Stimulated activated CD4-positive, alpha-beta T cell treated with anti-CD3 and anti-CD28 coated beads, Interleukin-12 subunit alpha, Interleukin-12 subunit beta, amount 100 ng/mL, for 24 hours (primary cell): ENCODE measurements at places on chromosomes 2 and 18.

- DNase-seq: no peak
These were observed 129.8 kb downstream of the HNMT start for GRCh38 chr2:138094031-138094430.

DNA sequence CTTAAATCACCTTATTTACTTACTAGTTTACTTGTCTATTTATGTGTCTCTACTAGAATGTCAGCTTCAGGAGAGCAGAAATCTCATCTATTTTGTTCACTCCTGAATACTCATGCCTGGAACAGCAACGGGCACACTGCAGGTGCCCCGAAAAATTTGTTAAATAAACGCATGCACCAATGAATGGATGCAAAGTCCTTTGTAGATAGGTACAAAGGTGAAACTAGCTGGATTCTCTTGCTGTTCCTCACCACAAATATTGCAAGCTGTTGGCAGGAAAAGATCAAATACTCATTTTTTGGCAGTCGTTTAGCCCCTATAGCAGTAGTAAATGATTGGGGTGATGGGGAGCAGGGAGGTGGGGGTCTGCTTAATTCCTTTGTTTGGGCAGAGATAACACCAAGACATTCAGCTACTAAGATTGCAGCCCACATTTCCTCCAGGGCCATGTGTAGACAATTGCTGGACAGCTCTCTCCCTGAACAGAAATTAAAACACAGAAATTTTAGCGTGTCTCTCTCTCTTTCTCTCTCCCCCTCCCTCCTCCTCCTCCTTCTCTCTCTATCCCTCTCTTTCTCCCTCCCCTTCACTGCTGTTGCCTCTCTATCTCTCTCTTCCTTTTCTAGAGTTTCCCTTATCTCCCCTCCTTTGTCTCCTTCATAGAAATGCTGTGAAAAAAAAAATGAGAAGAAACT, 5.4 kb downstream of the MARCHF4 start:
- DNase-seq: no peak

- no peak for DNase-seq
These were observed 35.2 kb downstream of the ST3GAL5 start for GRCh38 chr2:85853499-85854165.

DNA sequence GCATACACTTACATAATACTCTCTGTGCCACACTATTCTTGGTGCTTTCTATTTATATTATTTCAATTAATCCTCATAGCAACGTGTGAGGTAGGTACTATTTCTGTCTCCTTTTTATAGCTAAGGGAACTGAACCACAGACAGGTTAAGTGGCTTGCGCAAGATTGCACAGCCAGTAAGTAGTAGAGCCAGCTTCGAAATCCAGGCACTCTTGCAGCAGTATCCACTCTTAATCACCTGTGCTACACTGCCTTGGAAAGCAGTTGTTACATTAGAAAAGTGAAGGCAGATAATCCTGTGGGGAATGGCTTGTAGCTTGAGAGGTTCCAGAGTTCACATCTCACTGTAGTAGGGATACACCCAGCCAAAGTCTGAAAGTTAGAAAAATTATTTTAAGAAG, 198.3 kb downstream of the LDLRAD4 start:
- DNase-seq: no peak

DNA sequence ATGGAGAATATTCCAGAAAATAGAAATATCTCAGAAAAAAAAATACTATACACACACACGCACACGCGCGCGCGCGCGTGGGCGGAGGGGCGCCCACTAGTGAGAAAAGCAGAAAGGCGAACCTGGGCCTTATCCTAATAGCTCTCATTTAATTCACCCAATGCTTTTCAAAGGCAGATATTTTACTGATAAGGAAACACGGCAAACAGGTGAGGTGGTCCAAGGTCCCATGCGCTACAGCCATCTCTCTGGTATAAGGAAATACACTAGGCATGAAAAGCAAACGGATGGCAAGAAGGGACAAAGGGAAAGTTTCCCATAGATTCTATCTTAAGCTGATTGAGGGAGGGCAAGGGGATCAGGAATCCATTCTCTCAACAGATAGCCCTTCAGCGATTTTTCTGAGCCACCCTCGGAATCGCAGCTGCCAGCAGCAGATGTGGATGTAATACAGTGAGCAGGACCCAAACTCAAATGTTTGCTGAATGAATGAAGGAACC, 136.7 kb downstream of the TMEM247 start:
- no peak for DNase-seq

DNA sequence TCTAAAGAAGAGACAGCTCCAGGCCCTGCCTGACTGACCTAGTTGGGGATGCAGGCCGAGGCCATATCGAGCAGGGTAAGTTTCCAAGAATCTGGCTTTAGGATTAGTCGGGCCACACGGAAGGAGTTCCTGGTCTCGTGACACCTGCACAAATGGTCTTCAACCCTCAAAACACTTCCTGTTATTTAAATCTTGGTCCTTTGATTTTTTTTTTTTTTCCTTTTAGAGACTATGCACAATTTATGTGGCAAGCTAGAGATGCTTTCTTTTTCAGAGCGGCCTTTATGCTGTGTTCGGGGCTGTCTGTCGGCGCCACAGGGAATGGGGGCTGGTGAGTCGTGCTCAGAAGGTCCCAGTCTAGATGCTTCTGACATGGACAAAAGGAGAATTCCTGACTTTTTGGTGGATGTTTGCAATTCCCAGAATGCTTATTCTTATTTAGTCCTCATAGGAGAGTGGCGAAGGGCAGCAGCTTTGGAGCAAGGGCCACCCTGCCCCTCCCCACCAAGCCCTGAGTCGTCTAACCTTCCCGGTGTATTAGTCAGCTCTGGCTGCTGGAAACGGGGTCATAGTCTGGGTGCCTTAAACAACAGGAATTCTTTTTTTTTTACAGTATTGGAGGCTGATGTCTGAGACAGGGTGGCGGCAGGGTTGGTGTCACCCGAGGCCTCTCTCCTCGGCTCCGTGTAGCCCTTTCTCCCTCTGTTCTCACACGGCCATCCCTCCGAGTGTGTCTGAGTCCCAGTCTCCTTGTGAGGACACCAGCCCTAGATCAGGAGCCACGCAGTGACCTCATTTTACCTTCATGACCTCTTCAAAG, 27.4 kb downstream of the HPCAL1 start:
- DNase-seq: no peak

DNA sequence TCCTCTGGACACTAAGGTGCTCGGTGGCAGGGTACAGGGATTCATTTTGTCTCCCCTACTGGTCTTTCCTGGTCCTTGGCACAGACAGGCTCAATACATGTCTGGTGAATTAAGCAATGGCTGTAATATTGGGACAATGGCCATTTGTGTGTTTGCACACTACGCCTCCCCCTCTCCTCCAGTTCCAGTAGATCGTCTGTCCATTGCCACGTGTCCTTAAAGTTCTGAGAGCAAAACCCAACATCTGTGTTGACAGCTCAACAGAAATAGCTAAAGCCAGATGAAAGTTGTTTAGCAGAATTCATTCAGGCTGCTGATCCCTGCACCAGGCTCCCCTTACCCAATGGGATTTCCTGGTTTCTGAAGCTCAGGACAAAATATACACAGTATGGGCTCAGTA, 9.0 kb upstream of the FABP1 start:
- DNase-seq: no peak

DNA sequence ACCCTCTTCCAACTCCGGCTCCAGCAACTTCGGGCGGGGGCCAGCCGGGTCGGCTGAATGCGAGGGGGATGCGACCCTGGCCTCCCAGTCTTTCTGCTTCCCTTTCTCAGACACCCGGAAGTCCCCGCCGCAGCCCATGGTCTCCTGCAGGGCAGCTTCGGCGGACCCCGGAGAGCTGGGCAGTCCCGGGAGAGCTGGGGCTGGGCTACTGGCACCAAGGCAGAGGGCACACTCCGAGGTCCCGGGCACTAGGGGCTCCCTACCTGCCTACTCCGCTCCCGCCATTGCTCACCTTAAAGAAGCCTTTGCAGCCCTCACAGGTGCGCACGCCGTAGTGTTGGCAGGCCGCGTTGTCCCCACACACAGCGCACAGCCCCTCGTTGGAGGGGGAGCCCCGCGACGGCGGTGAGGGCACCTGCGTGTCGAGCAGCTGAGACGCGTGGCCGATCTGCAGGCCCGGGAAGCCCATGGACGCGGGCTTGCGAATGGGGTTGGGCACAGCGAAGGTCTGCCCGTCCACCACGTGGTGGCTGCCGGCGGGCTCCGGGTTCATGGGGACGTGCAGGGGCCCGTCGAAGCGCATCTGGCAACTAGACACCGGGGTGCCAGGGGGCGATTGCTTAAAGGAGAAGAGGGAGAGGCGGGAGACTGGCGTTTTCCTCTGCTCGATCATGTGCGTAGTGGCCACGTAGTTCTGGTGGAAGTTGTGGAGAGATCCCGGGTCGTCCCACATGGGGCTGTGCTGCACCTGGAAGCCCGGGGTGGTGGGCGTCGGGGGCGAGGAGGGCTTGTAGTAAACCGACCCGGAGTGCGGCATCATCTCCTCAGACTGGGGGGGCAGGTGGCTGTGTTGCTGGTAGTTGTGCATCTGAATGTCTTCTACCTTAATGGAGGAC, 3.2 kb downstream of the NR4A2 start:
- DNase-seq: no peak
